ENCODE measurements at places on chromosomes 6 and 20.

DNA sequence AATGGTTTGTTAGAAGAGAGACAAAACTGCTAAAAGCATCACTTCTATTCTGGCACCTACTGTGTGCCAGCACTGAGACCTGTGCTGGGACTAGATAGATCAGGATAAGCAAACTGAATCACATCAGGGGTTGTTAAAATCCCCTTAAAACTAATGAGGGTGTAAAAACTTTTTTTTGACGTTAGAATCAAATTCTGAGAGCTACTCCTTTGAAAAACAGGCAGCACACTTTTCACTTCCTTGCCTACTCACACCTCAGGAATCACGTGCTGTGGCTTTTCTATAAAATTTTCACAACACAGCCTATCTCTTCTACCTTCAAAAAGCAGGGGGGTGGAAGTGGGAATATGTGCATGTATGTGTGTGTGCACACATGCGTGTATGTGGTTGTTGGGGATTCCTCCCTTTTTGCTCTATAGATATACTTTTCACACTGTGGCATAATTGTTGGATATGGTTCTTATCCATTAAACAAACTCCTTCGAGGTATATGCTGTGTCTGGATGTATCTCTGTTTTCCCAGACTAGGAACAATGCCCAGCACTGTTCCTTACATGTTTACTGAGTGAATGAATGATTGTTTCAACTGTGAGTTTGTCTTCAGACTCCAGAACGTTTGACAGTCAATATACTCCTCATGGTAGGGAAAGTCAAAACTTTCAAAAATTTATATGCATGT is 105.4 kb downstream of the FYN start:
- no peak for DNase-seq

GRCh38 chr6:43779852-43780236 is 9.8 kb downstream of the VEGFA start:
- DNase-seq = no peak

GRCh38 chr20:59015812-59016711 is 3.2 kb upstream of the TUBB1 start:
- DNase-seq = no peak

DNA sequence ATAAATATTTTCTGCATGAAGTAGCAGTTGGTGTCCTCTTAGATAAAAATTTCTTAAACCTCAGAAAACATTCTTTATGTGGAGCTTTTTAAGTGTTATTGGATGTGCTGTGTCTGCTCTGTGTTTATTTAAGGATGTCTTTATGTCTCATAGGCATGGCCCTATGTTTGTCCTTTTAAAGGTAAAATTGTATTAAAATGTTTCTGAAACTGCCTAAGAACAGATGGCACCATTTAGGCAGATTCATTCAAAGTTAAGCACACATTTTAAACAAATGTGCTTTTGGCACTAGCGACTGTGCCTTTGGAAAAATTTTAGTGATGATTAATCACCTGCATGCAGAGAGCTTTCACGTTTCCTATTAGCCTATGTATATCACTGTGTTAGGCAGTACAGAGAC is 125.2 kb downstream of the KIF6 start:
- DNase-seq = no peak

DNA sequence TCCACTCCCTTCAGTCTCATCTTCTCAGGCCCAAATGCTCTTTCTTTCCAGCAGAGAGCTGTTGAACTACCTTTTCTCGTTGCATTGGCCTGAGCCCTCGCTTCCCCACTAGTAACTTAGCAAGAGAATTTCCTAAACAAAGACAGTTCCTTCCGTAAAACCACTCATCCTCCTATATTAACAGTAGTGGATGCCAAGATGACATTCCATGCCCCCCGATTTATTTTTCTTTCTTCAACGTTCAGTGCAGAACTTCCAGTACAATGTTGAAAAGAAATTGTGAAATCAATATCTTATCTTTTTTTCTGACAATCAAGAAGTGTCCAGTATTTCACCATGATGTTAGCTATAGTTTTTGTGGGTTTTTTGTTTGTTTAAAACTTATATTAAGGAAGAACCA is 45.8 kb downstream of the SOX4 start:
- no peak for DNase-seq

DNA sequence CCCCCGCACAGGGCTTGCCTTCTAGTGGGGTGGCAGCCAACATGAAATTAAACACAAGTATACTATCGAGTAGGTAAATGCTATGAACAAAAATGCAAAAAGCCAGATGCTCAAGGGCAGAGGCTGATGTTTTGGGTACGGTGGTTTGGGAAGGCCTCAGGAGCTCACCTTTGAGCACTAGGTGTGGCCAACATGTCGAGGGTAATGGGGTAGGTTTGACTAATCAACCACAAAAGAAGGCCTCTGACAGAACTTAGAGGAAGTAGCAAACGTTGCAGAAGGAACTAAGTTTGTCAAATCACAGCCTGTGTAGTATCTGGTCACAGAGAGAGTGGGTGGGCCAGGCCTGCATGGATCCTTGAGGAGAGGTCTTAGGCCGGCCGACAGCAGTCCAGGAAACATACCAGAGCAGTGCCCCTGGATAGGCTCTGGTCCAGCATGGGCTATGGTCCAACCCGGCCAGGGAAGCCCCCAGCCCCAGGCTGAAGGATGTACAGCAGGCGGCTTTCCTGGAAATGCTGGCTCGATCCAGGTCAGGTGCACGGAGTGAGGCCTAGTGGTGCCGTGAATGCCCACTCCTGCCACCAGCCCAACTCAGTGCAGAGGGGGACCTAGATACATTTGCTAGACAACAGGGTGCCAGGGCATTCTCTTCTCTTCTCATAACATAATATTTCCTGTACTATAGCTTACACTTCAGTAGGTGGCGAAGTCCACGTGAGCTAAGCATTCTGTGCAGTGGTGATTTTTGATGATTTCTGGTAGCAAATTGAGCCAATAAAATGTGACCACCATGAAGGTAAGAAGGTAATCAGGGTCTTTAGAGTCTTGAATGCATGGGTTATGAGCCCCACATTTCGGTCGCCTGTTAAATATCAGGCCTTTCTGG is 56.3 kb upstream of the CD93 start:
- DNase-seq = no peak

- no peak for DNase-seq
Observed at GRCh38 chr6:108108374-108108773, 33.8 kb upstream of the OSTM1 start.

GRCh38 chr6:169723200-169723909 is 945 bp downstream of the PHF10 start:
- peak; percentile 5 for DNase-seq

- DNase-seq = no peak
Observed at GRCh38 chr6:145561095-145562072, 173.9 kb downstream of the EPM2A start.

- DNase-seq = no peak
Observed at GRCh38 chr6:3390698-3391097, 66.2 kb downstream of the SLC22A23 start.

DNA sequence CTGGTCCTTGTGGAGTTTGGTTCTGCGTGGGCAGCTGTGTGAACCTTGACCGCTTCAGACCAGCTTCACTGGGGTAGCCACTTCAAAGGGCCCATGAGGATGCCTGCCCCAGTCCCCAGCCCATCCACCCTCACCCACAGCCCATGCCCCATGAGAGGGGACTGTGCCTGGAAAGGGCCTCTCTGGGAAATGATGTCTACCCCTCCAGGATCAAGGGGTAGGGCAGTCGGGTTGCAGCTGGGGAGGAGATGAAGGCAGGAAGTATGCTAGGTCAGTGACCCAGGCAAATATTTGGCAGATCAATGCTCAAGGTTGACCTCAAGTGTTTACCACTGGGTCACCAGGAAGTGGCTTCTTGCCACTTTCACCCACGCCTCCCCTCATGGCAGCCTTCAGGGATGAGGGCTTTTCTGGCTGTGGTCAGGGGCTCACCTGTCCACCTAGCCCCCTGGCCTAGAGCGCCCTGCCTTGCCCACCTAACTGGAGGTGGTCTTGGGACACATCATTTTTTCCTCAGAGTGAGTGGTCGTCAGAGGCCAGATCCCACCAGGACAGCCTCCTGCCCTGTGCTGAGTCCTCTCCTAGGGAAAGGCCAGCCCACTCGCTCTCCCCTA is 109.5 kb downstream of the SNX5 start:
- DNase-seq = no peak

- DNase-seq = no peak
Observed at GRCh38 chr20:40104959-40105358, 584.1 kb downstream of the MAFB start.

GRCh38 chr6:40937491-40937890 is 101.5 kb downstream of the UNC5CL start:
- DNase-seq = no peak

DNA sequence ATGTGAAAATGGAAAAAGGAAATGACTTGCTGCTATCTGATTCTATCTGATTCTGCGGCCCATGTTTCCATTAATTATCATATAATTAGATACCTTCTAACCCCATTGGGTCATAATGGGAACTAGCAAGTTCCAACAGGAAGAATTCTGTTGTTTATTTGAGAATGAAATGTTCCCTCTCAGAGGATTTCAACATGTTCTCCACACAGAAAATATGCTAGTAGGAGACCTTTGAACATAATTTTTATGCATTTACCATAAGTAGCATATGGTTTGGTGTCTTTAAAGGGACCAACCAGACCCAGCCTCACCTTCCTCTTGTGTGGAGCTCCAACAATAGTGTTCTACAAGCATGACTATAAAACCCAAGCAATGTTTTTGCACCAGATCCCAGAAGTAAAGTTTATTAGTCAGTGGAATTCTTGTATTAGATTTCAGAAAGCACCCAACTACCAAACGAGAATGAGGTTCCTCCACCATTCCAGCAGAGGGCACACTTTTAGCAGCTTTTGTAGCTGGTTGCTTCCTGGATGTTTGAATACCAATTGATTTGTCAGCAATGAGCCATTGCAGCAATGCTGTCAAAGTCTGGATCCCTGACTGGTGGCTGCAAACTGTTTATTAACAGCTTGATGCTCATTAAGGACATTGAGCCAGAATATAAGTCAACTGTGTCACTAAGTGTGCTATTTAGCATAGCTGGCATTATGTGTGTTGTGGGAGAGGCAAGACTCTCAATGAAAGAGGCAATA is 143.6 kb upstream of the GJE1 start:
- DNase-seq = no peak

GRCh38 chr20:53786071-53786444 is 192.4 kb upstream of the ZNF217 start:
- peak; percentile 69 for DNase-seq

DNA sequence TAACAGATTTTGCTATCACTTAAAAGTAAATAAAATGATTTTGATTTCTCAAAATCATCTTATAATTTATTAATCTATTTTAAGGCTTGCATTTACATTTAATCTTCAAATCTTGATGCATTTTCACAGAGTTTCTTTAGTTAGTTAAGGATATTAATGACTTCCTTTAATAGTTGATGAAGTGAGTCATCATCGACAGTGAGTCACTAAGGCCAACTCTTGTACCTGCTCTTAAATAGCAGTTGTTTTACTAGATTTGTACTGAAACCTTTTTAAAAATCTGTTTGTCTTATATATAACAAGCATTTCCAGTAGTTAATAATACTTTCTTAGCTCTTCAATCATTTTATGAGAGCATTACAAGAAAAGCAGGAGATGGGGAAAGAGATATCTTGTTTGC is 191.7 kb downstream of the ESR1 start:
- no peak for DNase-seq

DNA sequence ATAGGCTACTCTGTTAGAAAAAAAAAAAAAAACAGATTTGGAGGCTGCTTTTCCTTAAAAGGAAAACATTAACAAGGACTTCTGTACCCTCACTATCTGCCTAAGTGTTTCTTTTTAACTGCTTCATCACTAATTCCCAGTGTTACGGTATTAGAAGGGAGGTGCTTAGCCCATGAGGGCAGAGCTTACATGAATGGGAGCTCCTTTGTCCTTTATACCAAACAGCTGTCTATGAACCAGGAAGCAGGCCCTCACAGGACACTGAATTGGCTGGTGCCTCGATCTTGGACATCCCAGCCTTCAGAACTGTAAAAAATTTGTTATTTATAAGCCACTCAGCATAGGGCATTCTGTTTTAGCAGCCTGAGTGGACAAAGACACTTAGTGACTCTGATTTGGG is 215.6 kb upstream of the NRSN1 start:
- no peak for DNase-seq

DNA sequence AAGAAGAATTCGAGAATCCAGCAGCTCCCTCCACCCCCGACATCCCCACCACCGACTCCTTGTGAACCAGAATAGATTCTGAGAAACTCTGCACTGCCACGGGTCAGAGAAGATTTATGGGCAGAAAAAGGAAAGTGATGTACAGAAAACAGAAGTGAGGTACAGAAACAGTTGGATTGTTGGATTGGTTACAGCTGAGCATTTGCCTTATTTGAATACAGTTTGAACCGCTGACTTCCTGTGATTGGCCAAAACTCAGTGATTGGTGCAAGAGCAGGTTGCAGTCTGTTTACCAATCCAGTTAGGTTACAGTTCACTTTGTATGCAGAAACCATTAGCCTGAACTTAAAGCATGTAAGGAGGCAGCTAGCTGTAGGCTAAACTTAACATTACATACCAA is 131.2 kb upstream of the HDDC2 start:
- no peak for DNase-seq

DNA sequence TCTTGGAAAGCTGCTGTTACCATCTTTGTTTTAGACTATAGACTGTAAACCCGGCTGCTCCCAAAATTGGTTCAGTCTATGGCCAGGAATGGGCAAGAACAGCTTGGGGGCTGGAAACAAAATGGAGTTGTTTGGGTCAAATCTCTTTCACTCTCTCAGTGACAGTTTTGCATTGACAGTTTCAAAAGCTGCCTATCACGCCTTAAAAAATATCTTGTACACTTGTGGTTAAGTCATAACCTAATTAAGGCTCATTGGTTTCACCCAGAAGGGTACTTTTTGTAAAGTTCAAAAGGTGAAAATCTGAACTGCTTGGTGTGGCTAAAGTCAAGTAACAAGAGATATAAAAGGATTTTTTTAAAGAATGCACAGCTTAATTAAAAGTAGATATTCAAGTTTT is 76.1 kb upstream of the PRL start:
- no peak for DNase-seq

DNA sequence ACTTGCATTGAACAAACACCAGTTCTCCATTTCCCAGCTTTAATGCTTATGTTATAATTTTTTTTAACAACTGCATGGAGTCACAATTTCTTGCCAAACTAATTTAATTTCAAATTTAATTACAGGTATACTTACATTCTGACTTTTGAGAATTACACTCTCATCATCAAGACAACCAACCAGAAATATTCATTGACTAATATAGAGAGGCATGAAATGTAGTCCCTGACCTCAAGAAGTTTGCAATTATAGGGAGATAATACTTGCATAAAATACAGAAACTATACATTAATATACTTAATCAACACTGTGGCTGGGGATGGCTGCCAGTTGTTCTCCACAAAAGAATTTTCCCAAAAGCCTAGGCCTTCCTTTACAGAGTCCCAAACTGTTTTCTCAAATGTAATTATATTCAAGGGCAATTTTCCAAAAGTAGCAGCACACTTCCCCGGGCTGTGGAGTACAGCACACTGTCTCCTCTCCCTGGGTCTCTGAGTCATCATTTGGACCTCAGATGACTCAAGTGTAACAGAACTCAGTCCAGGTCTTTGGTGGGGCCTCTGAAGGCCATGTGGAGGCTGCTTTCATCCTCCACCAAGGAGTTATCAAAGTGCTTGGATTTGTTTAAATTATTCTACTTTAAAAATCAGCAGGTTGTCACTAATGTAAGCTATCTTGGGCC is 114.1 kb downstream of the KIF16B start:
- no peak for DNase-seq

All from DMS79 (cell line).